ENCODE measurements at places on chromosomes 7 and 10.

GRCh38 chr10:45453639-45454255, 79.7 kb downstream of the ALOX5 start:
- DNase-seq = no peak

- DNase-seq = no peak
Measured at GRCh38 chr10:86840498-86840897, 84.1 kb downstream of the BMPR1A start.

- DNase-seq = no peak
Measured at GRCh38 chr10:91050371-91051034, 129.6 kb upstream of the ANKRD1 start.

- DNase-seq = no peak
Measured at GRCh38 chr10:84306751-84307384, 21.5 kb upstream of the CCSER2 start.

DNA sequence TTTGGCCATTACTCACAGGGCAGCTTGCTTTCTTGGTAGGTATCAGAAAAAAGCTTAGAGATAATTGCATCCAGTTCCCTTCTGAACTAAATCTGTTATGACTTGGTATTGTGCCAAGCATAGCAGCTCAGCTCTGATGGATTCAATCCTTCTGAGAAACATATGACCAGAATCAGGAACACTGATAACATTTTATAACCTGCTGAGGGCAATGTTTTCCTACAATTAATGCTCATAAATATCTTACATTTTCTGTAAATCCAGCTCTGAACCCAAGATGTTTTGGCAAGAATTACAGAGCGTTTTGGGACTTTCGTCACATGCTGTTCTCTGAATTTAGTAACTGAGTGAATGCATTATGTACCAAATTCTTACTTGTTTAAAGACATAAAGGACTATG, 167.8 kb downstream of the KIF20B start:
- no peak for DNase-seq

DNA sequence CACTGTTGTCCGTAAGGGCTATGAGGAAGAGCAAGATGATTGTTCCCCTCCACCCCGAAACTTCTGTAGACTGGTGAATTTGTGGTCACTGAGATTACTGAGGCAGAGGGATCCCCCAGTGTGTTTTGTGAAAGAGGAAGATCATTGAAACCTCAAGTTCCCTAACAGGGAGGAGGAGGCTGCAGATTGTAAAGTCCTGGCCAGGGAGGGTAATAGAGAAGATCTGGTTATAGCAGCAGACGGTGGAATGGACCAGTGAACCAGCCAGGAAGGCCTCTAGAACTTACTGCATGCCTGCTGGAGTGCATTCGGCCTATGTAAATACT, 31.1 kb downstream of the LMTK2 start:
- no peak for DNase-seq

DNA sequence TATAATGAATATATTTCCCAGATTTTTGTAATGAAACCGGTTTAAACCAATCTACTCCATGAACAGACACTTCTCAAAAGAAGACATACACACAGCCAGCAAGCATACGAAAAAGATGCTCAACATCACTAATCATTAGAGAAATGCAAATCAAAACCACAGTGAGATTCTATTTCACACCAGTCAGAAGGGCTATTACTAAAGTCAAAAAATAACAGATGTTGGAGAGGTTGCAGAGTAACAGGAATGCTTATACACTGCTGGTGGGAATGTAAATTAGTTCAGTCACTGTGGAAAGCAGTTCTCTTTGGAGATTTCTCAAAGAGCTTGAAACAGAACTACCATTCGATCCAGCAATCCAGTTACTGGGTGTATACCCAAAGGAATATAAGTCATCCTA, 240.7 kb downstream of the TSPAN12 start:
- DNase-seq = no peak

- no peak for DNase-seq
Measured at GRCh38 chr10:61990761-61991135, 89.2 kb downstream of the ARID5B start.

DNA sequence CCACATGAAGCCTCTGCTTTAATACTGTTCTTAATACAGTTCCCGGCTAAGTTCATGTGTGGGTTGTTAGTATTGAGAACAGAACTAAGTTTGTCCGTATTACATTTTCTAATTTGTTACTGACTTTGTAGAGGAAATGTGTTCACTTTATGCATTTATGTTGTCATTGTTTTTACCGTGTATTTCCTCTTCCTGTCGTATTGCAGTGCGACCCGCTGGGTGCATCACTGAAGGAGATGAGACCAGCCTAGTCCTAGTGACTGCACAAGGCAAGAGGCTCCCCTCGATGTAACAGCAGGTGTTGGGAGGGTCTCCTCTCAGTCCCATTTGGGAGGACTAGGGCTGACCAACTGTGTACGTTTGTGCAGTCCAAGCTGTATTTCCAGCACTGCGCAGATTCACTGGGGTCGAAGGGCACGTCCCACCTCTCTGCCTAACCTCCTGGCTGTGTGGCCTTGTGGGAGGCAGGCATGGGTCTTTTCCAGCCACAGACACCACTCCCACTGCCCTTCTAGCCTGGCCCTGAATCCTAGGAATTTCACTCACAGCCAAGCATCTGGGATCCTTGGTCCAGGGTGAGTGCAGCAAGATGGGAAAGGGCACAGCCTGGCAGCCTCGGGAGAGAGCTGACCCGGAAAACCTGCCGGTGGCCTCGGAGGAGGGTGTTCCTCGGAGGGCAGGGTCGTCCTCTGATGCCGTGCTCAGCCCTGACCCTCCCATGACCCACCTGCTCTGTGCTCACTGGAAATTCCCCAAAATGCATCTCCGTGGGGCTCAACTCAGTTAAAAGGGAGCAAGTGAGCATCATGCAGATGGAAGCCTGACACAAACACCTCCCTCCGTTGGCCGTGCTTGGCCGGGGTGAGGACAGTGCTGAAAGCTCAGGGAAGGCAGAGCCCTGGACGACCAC, 63.9 kb upstream of the FAM20C start:
- no peak for DNase-seq

DNA sequence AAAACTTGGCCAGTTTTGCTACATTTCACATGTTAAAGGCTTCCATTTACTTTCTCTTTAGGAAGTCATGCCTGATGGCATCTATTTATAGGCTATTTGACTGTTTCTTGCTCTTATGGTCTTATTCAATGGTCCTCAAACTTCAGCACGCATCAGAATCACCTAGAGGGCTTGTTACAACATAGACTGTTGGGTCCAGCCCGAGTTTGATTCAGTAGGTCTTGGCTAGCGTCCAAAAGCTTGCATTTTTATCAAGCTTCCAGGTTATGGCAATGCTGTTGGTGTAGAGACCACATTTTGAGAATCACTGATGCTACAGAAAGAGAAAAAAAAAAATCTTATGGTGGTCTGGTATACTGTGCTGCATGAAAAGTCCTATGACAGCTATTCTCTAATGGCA, 51.9 kb downstream of the MTPN start:
- no peak for DNase-seq

GRCh38 chr7:156049366-156049765, 237.1 kb upstream of the SHH start:
- DNase-seq = no peak

DNA sequence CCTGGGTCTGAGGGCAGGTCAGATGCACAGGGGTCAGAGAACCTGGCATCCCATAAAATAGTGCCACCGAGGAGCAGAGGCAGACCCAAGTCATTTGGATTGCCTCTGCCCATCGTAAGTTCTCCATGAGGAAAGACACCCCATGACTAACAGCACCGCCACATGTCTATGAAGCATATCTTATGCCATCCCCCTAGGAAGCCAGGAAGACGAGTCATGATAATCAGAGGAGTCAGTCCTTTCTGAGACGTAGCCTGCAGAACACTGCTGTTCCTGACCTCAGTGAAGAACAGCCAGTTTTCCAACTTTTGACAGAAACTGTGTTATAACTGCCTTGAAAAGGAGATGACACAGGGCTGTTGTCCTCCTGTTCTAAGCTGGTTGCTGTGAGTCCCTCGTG, 51.2 kb downstream of the INSYN2A start:
- no peak for DNase-seq

Data from NCI-H510A (cell line).